Mesenteric fat pad (tissue), 1 donor: ENCODE measurements at places on chromosomes 16 and 17. TPM values are rescaled to one million over a fixed set of nuclear protein-coding genes. Genes with fewer than 3 reads are reported as not detected.

Gene SYT17
- 1.1 TPM for total RNA-seq

DNA sequence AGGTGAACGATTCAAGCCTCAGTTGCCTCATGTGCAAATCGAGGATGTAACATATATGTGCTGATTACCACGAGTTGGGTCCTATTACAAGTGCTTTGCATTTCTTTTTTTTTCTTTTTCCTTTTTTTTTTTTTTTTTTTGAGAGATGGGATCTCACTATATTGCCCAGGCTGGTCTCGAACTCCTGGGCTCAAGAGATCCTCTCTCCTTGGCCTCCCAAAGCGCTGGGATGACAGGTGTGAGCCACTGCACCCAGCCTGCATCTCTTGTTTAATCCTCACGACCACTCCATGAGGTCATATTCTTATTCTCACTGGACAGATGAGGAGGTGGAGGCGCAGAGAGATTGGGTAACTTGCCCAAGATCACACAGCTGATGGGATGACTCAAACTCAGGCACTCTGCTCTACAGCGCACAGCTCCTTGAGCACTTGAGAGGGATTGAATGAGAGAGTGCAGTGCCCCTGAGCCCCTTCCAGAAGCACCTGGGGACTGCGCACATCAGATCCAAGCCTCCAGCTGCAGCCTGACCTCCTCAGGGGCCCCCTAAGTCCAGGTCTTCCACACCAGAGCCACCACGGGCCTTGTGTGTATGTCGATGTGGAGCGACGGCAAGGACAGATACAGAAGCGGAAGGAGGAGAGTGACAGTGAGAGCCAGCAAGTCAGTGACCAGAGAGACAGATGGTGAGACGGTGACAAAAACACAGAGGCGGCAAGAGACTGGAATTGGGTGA lies 4.9 kb downstream of the STX1B start:
- no peak for DNase-seq

Gene PHF12
- 29.3 TPM for total RNA-seq

DNA sequence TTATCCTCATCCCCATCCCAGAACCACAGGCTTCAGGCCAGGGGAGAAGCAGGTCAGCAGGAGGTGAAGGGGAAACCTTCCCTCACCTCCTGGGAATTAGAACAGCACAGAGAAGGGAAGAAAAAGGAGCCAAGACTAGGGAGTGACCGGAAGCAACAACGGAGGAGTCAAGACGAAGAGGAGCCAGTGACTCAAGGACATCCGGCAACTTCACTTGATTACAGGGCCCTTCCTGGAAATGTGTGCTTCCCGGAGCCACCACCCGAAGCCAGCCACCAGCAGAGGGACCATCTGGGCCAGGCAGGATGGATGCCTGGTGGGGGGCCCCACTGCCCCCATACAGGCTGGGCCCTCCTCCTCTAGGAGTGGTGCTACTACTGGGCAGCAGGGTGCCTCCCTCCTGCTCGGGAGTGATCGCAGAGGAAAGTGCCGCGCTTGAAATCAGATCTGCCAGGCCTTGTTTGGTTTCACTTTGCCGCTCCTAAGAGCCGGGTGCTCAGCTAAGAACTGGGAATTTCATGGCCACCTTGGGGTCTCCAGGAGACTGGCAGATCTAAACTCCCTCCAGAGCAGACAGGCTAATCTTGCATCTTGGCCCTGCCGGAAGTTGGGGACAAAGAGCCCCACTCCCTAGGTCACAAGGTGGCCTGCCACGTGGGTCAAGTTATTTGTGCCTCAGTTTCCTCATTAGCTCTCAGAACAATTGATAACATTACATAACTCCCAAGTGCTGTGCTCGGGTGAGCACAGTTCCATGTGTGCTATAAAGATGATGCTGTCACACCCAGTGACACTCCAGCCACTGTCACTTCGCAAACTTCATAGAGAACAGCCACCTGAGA lies 6.6 kb downstream of the CDC42EP4 start:
- no peak for DNase-seq

Gene KRT14
- 1.00 TPM for total RNA-seq
